ENCODE measurements at places on chromosomes 13 and 19.

GRCh38 chr19:35853038-35853756, 893 bp upstream of the NPHS1 start:
- DNase-seq: no peak

GRCh38 chr13:111903143-111903542, 163.8 kb upstream of the SOX1 start:
- no peak for DNase-seq

DNA sequence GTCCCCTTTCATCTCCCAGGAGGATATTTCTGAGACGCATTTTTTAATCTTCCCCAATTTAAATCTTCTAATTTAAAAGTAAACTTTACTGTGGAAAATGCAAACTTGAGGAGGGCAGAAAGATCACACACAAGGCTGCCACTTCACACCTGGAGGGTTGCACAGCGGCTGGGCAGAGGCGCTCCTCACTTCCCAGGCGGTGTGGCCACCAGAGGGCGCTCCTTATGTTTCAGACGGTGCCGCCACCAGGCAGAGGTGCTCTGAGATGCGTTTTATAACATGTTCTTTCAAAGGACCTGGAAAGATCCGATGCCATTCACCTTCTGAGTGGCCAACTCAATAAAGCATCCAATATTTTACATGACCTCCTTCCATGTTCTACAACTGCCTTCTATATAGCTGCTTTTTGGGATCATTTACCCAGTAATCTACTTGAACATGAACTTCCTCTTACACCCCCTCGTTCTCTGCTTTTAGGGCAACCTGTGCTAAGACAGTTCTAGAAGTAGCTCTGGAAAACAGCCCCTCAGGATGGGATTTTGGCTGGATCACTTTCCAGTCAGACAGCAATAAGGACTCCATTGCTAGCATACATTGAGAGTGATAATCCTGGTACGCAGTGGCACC, 14.8 kb upstream of the MTUS2 start:
- peak; percentile 10 for DNase-seq

DNA sequence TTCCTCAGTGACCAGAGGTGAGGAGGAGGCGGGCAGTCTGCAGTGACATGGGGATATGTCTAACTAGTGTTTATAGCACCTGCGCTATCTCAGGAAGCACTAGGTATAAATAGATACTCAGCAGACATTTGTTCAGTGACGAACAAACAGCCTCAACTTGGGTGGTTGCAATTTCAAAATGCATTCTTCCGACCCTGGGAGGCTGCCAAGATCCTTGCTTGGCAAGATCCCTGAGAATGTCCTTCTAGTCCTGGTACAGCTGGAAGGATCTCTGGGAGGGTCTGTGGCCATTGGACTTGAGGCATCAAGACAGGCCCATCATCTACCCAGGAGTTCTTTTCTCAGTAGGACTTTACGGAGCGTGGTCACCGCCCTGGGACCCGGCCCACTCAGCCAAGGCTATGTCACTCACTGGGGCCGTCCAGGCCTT, 299.5 kb downstream of the ZNF536 start:
- no peak for DNase-seq

- peak; percentile 25 for DNase-seq
These were observed 213.9 kb upstream of the SLITRK1 start for GRCh38 chr13:84096216-84096615.

DNA sequence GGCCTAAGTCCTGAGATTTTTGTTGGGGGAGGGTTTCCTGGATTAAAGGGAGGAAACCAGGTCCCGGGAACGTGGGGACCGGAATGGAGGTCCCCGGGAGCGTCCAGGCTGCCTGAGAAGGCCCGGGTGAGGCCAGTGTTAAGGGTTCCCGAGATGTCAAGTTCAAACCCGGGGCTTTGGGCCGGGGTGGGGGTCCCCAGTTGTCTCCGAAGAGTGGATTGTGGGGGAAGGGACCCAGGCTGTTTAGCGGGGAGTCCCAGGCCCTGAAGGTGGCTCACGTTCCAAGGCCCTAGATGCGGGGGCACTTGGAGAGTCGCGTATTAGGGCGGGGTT, 262 bp downstream of the COX7A1 start:
- DNase-seq: no peak

DNA sequence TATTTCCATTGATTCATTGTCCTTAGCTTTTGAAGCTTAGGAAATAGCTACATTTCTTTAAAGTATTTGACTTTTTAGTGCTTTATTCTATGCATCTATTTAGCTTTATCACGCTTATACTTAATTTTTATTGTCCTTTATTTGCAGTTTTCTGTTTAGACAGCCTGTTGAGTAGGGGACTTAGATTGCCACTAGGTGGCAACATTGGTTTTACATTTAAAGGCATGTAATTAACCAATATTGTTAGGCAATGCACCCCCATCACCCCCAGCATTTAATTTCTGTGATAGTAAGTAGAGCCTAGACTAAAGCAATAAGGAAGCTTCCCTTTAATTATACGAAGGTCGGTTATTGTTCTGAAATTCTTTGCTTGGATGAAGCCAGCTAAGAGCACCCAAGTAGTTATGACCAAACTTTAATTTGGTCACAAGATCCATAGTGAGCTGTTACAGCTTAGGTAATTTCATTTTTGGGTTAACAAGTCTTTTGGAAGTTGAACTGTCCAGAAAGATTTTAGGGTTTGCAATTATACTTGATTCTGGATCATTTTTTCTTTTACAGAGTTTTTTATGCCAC, 36.5 kb downstream of the B3GLCT start:
- peak; percentile 38 for DNase-seq

- DNase-seq: peak; percentile 75
These were observed 5.7 kb downstream of the JAK3 start for GRCh38 chr19:17841810-17842662.

DNA sequence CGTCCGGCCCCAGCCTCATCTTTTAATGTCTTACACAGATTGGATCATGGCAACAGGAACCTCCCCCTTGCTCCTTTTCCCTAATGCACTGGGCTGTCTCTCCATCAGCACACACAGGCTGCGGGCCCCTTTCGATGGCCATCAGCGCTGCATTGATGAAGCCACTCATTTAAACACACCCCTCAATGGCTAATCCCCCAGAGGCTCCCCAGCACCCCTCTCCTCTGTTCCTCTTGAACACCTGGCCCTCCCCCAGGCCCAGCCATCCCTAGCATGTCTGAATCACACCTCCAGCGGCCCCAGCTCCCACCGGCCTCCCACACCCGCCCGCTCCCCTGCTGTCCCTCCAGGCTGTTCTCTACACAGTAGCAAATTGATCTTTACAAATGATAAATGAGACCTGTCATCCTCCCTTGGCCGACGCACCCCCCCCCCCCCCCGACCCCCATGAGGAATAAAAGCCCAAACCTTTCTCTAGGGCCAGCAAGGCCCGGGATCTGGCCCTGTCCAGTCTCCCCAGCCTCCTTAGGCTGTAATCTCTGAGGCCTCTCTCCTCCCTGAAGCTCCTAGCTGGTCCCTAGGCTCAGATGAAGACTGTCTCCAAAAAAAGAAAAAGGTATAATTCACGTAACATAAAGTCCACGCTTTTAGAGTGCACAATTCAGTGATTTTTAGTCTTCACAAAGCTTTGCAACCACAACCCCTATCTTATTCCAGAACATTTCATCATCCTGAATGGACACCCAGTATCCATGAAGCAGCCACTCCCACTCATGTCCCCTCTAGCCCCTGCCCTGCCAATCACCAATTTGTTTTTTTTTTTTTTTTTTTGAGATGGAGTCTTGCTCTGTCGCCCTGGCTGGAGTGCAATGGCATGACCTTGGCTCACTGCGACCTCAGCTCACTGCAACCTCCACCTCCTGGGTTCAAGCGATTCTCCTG, 7.4 kb downstream of the RPL28 start:
- no peak for DNase-seq

DNA sequence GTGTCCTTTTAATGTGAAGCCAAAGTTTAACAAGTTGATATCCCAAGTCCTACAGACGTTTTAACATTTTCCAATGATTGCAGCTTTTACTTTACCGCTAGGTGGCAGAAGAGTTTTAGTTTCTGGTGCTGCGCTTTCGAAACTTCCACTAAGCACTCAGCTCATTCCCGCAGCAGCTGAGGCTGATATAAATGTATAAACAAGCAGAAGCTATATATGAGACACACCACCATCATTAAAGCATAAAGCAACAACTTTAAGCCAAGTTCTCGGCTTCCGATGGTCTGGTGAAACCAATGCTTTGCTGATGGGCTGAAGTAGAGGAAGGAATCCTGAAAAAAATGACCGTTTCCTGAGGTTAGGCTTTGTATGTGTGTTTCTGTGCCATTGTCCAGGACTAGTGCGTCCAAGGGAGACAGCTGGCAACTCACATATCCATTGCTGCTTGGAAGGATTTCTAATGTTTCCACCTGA, 753.9 kb downstream of the OLFM4 start:
- peak; percentile 44 for DNase-seq

- DNase-seq: no peak
These were observed 4.9 kb upstream of the CD33 start for GRCh38 chr19:51219971-51220370.

GRCh38 chr13:78875792-78876580, 217.0 kb upstream of the OBI1 start:
- no peak for DNase-seq

- no peak for DNase-seq
These were observed 42.4 kb downstream of the BBC3 start for GRCh38 chr19:47188507-47189033.

DNA sequence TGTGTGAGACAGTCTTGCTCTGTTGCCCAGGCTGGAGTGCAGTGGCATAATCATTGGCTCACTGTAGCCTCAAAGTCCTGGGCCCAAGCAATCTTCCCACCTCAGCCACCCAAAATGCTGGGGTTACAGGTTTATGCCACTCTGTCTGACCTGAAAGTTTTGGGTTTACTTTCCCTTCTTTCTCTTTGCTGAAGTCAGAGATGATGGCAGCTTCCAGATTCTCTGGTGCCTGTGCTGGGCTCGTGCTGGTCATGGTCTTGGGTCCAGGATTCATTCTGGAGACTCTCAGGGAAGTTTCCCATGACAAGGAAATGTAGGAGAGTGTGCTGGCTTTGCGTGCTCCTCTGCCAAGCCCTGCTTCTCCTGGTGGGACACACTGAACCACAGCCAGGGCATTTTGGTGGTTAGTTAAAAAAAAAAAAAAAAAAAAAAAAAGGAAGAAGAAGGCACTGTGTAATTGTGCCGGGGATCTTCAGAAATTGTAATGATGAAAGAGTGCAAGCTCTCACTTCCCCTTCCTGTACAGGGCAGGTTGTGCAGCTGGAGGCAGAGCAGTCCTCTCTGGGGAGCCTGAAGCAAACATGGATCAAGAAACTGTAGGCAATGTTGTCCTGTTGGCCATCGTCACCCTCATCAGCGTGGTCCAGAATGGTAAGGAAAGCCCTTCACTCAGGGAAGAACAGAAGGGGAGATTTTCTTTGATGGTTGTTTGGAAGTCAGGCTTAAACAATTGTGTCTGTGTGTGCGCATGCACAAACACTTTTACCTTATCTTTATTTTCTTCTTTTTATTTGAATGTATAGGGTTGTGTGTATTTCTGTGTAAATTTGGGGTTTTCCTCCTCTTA, at the start of gene ALOX5AP:
TSS of gene ALOX5AP (plus strand) at position 519 of the 847 bp plus-strand sequence. CDS start at position 582, 63 bp downstream.
- no peak for DNase-seq

GRCh38 chr13:107883561-107884175, 331.7 kb downstream of the LIG4 start:
- peak; percentile 89 for DNase-seq

DNA sequence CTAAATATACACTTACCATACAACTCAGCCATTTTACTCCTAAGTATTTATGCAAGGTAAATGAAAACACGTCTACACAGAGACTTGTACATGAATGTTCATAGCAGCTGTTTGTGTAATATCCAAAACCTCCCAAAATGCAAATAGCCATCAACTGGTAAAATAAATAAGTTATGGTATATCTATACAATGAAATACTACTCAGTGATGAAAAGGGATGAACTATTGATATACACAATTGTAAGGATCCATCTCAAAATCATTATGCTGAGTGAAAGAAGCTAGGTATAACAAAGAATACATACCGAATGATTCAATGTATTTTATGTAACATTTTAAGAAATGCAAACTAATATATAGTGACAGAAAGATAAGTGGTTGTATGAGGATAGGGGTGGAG, 149.8 kb upstream of the TNFSF11 start:
- DNase-seq: no peak

DNA sequence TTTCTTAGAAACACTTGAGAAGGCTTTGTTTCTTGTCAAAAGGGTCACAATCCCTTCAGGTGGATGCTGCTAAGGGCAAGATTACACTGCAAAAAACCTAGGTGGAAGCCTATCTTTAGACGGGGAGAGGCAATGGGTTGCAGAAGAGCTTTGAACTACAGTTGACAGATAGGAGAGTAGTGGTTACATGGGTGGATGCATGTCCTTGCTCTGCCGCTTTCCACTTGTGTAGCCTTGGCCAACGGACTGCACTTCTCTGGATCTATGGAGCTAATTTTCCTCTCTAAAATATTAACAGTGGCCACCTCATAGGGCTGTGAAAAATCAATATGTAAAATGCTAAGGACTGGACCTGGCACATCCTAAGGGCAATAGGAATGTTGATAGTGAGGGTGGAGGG, 980 bp downstream of the BCKDHA start:
- no peak for DNase-seq

DNA sequence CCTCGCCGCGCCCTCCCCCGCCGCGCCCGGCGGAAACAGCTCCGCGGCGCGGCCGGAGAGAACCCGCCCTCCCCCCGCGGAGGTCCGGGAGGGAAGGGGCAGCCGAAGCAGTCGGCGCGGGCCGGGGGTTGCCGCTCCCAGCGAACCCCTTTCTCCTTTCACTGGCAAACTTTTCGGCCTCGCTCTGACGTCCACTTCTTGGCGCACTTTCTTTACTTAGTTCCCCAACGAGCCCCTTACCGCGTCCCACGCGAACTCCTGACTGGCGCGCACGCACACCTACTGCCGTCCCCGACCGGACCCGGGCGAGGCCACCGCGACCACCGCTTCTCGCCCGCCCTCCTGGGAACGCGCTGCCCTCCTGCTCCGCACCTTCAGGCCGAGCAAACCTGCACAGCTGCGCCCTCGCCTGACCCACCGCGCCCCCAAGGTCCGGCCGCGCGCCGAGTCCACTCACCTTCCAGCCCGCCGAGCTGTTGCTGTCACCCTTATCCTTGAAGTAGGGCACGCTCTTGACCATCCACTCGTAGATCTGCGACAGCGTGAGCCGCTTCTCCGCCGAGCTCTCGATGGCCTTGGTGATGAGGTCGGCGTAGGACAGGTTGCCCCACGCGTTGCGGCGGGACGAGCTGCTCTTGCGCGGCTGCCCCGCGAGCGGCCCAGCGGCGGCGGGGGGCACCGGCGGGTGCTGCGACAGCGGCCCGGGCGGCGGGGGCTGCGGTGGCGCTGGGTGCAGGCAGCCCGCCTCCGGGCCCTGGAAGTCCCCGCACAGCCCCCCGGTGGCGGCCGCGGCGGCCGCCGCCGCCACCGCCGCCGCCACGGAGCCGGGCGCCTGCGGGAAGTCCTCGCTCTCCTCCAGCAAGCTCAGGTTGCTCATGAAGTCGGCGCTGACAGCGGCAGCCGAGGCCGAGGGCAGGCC, 1.1 kb downstream of the FOXO1 start:
- peak; percentile 30 for DNase-seq
